ENCODE measurements at places on chromosomes 12 and 14.

DNA sequence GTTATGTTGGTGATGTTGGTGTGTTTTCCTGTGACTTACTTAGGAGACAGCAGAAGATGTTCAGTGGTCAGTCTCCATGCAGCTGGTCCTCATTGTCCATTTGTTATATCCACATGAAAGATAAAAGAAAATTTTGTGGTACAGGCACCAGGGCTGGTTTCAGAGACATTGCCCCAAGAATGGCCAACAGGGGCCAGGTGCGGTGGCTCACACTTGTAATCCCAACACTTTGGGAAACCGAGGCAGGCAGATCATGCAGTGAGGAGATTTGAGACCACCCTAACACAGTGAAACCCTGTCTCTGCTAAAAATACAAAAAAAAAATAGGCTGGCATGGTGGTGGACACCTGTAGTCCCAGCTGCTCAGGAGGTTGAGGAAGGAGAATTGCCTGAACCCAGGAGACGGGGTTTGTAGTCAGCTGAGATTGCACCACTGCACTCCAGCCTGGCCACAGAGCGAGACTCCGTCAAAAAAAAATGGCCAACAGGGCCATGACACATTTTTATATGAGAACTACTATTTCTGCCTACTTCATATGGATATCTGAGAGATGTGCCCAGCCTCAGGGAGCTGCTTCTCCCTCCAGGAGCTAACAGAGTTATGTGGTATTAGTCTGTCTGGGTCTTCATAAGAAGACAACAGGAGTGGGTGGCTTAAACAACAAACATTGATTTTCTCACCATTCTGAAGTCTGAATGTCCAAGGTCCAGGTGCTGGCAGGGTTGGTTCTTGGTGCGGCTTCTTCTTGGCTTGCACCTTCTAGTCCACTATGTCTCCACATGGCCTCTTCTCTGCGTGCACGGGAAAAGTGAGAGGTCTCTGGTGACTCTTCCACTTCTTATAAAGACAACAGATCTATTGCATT lies 821.7 kb downstream of the TMEM121 start:
- DNase-seq, result no peak

GRCh38 chr12:92629349-92630065 lies 73.3 kb upstream of the PLEKHG7 start:
- DNase-seq, result no peak

DNA sequence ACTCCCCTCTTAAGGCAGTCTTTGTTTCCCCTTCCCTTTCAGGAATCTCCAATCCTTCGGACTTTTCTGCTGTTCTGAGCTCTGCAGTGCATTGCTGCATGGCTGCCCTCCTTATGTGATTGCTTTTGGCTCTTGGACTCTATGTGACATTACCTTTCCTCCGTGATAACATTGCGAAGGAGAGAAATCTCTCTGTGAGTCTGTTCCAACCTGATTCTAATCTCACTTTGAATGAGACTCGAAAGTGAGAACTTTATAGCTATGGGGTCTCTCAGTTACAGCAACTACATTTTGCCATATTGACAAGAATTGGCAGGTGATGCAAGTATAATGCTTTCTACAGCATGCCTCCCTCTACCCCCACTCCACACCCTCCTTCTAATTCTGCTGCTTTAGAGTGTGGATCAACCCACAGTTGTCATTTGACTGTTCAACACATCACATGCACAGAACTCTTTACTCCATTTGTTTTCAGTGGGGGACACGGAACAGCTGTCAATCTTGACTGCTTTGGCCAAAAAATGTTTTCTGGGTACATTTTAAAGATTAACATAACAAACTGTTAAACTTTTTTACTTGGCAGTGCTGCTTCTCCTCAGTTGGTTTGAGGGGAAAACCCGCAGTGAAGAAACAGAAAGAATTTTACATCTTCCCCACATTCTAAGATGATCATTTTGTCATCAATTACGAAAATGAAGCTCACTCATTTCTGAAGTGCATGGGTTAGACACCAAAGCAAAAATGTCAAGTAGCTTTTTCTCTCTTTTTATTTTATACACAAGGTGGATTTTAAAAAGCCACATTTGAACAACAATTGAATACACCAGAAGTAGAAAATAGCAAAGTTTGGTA lies 125.5 kb upstream of the RMST start:
- DNase-seq, result no peak

DNA sequence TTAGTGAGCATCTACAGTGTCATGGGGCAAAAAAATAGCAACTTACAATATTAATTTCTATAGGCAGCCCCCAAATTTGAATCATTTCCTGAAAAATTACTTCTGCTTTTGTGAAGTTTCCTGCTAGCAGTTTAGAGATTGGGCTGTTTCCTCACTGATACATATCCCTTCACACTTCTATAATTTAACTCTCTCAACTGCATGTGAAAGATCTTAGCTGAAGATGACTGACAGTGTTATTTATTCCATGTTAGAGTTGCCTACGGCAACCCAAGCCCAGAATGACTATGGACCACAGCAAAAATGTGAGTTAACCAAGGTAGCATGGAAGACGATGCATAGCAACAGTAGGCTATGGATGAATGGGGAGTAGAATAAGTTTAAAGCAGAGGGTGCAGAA lies at the start of gene KLRG1:
Gene KLRG1, plus strand, starts transcription at position 134 of the 400 bp plus-strand sequence. Its CDS starts 90 bp downstream, at position 224.
- DNase-seq, result no peak

DNA sequence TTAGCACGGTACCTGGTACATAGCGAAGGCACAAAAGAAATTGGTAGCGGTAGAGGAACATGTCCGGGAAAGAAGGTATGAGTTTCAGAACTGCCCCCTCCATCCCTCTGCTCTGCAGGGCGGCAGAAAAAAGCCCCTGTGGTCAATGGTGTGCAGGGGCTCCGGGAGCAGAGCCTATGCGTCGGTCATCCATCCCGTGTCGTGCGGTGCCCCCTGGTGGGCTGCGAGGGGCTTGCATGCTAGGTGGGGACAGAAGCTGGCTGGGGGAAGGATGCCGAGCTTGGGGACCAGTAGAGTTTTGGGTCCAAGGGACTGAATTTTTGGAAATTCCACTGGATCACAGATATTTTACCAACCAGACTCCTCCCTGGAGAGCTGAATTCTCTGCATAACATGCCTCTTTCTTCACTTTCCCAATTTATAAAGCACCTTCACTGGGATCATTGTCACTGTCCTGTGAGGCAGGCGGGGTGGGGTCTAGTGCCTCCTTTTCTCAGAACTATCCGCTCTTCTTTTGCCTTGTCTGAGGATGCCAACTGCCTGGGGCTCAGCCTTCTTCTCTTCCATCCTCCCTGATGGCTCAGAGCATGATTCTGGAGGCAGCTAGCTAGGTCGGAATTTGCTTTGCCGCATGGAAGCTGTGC lies 148.7 kb downstream of the SMOC1 start:
- peak; percentile 25 for DNase-seq

GRCh38 chr12:92105110-92105509 lies 40.5 kb downstream of the BTG1 start:
- no peak for DNase-seq

- no peak for DNase-seq
Observed at GRCh38 chr14:59638885-59639284, 62.3 kb upstream of the CCDC175 start.

DNA sequence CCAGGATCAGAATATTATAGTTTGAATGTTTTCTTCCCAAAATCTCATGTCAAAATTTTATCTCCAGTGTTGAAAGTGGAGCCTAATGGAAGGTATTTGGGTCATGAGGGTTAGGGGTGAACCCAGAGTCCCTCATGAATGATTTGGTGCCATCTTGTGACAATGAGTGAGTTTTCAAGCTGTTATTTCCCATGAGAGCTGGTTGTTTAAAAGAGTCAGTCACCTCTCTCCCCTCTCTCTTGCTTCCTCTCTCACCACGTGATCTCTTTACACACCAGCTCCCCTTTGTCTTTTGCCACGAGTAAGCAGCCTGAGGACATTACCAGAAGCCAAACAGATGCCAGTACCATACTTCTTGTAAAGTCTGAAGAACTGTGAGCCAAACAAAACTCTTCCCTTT lies 561.6 kb downstream of the RERGL start:
- no peak for DNase-seq

GRCh38 chr14:32327255-32327961 lies 1.7 kb upstream of the AKAP6 start:
- no peak for DNase-seq

- peak; percentile 87 for DNase-seq
Observed at GRCh38 chr12:113664224-113664681, 192.6 kb upstream of the LHX5 start.

GRCh38 chr12:109513977-109514376 lies 36.5 kb downstream of the UBE3B start:
- DNase-seq, result no peak

- no peak for DNase-seq
Observed at GRCh38 chr14:22428700-22429291, 160.2 kb downstream of the DAD1 start.

GRCh38 chr12:19223018-19223417 lies 93.5 kb downstream of the PLEKHA5 start:
- no peak for DNase-seq

DNA sequence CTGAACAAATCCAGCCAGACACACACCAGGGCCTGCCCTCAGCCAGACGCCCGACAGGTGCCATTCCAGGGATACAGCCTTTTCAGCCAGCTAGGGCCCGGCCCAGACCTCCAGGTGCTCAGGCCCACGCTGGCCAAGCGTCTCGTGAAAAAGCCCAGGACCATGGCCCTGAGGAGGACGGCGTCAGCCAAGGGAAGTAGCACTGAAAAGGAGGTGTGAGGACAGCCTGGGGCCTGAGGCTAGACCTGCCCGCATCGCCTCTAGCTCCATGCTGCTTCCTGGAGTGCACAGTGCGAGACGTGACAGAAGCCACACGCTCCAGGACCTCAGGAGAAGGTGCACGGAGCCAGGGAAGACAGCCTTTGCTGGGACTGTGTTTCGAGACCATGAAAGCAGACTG lies 29.8 kb downstream of the GOLGA3 start:
- DNase-seq, result no peak

DNA sequence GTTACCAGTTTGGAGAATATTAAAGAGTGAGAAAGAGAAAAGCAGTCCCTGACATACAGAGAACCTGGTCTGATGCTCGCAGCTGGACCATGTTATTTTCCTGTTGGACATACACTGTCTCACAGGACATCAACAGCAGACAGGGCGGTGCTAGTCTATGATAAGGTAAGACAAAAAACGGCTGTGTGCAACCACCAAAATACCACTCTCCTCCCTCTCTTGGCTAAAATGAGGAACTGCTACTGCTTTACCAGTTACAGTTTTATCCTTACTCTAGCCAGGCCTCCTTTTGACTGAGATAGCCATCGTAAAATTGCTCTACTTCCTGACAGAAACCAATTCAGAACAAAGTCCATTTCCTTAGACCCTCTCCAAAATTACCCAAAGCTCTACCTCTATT lies 47.0 kb upstream of the ERGIC2 start:
- no peak for DNase-seq

- no peak for DNase-seq
Observed at GRCh38 chr12:68761901-68762630, 16.1 kb downstream of the SLC35E3 start.

- DNase-seq, result no peak
Observed at GRCh38 chr12:108842361-108842760, 15.0 kb downstream of the SSH1 start.

GRCh38 chr12:105445249-105445648 lies 114.8 kb downstream of the C12orf75 start:
- DNase-seq, result peak; percentile 89

DNA sequence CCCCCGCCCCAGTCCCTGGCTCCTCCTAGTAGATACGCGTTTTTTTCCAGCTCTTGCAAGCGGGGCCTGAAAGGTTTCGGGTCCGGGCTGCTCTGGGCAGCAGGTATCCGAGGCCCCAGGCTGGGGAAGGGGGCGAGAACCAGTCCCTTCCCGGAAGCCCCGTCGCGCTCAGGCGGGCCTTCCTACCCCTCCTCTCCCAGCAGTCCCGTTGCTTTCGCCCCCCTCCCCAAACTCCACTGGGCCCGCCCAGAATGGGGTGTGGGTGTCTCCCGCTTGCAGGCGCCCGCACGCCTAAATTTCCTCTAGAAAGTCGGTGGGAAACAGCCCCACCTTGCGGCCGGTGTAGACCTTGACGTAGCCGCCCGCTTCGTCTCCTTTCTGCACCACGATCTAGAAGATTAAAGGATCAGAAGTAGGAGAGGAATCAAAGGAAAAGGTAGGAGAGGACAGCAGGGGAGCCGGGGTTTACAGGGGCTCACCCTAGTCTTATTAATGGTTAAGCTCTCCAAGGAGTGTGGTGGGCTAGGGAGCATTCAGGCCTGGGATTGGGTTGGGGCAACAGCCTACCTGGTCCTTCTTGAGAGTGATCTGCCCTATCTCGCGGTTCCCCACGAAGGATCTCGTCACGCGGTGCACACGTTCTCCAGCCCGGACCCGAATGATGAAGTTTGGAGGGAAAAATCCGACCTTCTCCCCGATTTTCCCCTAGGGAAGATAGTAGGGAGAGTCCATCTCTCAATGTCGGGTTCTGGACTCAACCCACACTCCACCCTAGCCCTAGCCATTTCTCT lies 7.3 kb downstream of the STAC3 start:
- peak; percentile 74 for DNase-seq

DNA sequence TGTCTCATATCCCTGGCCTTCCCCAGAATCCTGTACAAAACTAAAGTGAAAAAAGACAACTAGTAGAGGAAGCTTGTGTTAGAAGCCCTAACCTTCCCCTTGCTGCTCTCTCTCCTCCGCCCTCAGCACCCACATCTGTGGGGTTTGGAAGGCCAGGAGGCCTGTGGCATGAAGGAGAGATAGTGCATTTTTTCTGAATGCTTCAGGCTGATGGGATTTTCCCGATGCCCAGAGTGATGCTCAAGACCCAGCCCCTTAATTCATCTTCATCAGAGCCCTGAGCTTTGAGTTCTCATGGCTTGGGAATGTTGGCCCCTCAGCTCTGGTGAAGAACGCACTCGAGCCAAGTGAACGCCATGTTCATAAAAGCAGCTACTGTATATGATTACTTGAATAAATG lies 5.9 kb downstream of the FGF6 start:
- DNase-seq, result no peak

- DNase-seq, result no peak
Observed at GRCh38 chr14:51845811-51846210, 14.6 kb upstream of the GNG2 start.

- no peak for DNase-seq
Observed at GRCh38 chr14:55107766-55108554, 21.1 kb upstream of the LGALS3 start.

- DNase-seq, result no peak
Observed at GRCh38 chr12:131056626-131057025, 102.9 kb downstream of the ADGRD1 start.
